ENCODE measurements at places on chromosomes 3 and 15. TPM values are rescaled to one million over a fixed set of nuclear protein-coding genes. Genes with fewer than 3 reads are reported as not detected.

The ZXDC gene
- total RNA-seq, result 42.2 TPM

The IL12A gene
- total RNA-seq, result 0.34 TPM

GRCh38 chr3:12472796-12473195, 11.5 kb upstream of the TSEN2 start:
- no peak for DNase-seq

DNA sequence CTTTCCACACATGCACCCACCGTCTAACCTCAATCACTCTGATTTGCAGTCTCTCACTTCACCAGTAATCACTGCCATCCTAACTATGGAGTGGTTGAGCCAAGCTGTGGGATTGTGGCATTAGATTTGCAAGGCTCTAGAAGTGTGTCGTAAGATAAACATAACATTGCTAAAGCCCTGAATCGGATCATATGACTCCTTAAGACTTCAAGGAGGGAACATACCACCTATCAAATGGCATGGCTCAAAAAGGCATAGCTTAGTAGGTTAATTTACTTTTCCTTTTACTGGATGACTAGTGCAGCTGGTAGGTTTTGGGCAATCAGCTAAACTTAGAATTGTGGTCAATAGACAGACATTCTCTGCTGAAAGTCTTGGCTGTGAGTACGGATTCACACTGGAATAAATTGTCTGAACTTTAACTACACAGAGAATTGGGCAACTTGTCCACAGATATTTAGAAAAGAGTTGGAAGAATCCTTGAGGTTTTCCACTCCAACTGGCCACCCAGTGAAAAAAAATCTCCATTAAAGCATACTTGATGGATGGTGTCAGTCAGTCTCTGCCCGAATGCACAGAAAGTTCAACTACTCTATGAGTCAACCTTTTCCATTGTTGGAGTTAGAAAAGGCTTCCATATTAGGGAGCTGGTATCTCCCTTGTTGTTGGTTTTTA, 476.7 kb upstream of the CBLB start:
- no peak for DNase-seq

- no peak for DNase-seq
Measured at GRCh38 chr15:94002041-94002440, 229.3 kb upstream of the MCTP2 start.

DNA sequence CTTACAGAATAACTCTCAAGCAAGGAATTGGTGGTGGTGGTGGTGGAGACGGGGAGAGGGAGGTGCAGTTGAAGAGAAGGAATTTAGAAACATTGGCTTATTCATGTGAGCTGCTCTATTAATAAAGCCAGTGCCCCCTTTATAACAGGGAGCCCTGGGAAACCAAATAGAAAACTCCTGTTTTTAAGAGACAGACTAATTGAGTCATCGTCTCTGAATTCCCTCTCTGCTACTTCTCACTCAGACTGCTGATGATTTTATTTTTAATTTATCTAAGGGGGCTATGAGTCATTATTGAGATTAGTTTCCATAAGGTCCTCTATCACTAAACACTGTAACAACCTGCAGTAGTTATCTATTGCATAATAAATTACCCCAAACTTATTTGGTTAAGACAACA, 145.9 kb upstream of the GALNT15 start:
- no peak for DNase-seq
